ENCODE measurements at places on chromosomes 3 and 15.

- DNase-seq: no peak
Measured at GRCh38 chr3:113377158-113377557, 64.1 kb downstream of the CFAP44 start.

GRCh38 chr15:51708013-51708412 is 26.7 kb downstream of the SCG3 start:
- no peak for DNase-seq

GRCh38 chr3:15781131-15781530 is 16.6 kb downstream of the ANKRD28 start:
- no peak for DNase-seq

- no peak for DNase-seq
Measured at GRCh38 chr3:39809995-39810595, 686 bp downstream of the MYRIP start.

GRCh38 chr3:81516042-81516441 is 245.4 kb downstream of the GBE1 start:
- DNase-seq: no peak

DNA sequence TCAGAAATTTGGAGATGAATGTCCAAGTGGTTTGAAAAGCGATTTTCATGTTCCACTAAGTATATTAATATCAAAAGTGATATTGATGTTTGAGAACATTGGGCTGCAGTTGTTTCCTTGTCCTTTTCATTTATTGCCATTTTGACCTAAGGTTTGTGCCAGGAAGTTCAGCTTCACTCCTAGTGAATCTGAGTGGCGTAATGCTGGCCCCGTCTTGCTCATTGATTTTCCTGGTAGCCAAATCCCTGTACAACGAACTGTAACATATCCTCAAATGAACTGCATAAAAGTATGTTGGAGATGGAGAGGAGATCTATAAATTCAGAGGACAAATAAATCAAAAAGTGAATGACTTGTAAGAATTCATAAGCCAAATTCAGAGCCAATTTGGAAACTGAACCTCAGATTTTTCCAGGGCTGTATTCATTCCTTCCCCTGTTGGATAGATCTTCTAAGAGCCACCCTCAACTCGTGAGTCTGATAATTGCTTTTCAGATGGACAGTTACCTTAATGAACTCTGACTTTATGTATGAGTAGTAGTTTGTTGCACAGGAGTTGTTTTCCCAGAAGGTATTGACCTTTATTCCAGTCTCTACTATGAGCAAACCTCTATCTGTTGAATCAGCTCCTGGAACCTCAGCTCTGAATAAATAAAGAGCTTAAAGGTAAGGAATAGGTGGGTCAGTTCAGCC is 72.8 kb downstream of the ITPR1 start:
- DNase-seq: no peak

- no peak for DNase-seq
Measured at GRCh38 chr3:13300546-13301285, 119.4 kb downstream of the NUP210 start.

DNA sequence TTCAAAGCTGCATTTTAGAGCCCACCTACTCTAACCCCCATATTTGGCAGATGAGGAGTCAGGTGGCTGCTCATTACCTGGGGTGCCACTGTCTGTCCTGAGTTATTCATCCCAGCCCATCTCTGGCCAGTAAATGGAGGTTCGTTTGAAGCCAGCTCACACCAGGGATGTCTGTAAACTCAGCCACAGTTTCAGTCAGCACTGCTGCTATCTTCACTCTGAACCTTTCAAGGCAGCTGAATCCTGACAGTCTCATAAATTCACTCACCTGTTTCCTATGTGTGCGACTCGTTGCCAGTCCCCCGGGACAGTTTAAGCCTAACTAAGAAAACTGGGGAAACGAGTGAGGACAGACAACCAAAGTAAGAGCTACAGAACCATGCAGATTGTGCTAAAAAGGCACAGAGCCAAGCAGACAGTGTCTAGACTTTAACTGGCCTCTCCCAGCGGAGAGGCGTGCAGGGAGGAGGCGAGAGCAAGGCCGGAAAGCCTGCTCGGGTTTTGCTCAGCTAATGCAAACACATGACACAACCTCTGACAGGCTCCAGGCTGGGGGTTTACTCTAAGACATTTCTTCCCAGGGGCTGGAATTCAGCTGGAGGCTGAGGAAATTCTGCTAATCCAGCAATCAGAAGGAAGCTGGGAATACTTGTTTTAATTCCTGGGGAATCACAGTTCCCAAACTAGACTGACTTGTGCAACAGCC is 12.0 kb downstream of the FSTL1 start:
- no peak for DNase-seq

GRCh38 chr3:115825046-115825445 is 201.7 kb downstream of the GAP43 start:
- no peak for DNase-seq

- DNase-seq: no peak
Measured at GRCh38 chr15:20271647-20272046, 270.0 kb downstream of the GOLGA6L6 start.

DNA sequence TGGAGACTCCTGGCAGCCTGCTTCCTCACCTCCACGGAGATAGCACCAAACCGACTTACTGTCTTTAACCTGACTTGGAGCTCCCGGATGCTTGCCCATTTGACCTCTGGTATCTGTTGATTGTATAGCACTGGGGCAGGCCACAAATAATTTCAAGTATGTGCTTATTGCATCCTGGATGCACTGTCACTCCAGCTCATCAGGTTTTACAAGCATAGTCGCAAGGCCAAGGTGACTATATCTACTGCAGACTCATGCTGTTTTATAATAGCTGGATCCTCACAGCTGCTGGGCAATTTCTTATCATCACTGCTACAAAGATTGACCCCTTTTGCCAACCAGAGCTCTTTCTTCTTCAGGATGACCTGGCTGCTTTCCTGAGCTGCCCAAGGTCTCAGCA is 45.6 kb downstream of the PEX5L start:
- DNase-seq: no peak

DNA sequence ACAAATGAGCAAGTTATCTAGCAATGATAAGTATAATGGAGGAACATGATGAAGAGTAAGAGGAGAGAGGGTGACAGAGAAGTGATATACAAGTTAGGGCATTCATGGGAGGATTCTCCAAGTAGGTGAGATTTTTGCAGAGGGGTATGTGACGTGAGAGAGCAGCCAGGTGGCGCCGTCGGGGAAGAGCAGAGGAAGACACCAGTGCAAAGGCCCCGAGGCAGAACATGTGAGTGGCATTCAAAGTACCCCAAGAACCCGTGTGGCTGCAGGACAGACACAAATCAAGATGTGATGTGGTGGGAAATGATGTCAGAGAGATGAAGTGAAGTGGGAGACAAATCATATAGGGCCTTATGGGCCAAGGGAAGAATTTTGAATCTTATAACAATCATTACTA is 81.8 kb upstream of the GRM7 start:
- DNase-seq: no peak

- no peak for DNase-seq
Measured at GRCh38 chr3:94258851-94259250, 196.0 kb downstream of the NSUN3 start.

Data from type B pancreatic cell (in vitro differentiated cells).